ENCODE measurements at places on chromosomes 2 and 18.

DNA sequence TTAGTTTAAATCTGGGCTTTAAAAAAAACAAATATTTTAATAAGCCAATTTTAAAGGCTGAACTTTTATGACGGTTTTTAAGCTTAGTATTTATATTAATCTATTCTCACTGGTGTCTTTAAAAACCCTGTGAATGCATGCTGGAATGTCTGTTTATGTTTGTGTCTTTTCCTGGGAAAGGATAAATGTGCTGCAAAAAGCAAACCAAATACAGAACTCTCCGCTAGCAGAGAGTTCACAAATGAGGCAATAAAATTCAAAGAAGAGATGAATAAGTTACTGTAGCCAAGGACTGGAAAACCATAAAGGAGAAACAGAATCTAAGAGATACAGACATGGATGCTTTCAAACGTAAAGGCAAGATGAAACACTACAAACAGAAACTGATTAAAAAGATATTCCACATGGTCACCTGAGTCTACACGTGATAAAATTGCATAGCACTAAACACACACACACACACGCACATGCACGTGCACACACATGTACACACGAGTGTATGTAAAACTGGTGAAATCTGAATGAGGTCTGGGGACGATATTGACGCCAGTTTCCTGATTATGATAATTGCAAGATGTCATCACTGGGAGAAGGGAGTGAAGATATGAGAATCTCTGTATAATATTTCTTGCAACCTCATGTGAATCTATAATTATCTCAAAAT lies 4.5 kb downstream of the TWIST2 start:
- no peak for DNase-seq

GRCh38 chr18:11154368-11154989 lies 5.1 kb upstream of the PIEZO2 start:
- DNase-seq: no peak

DNA sequence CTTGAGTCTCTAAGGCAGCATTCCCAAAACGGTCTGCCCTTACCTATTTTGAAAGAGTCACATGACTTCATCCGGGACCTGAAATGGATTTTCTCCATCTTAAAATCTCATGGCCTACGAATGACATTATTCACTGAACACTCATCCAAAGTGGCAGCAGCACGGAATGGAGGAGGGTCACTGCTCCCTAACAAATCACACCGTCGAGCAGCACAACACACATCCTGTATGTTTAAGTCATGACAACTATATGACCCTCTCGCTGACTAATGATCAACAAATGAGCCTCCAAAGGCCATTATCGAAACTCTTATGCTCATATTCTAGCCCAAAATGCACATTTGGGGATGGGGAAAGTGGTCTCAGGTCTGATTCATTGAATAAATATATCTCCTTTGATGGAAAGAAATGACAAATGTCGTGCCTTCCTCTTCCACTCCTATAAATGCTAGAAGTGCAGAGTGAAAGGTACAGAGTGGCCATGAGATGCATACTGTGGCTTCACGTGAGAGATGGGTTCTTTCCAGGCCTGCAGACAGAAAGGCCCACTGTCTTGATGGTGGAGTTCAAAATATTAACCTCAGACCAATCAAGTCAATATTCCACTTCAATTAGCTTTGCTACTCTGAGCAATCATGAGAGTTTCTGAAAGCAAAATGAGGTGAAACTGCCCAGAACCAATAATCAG lies 70.8 kb downstream of the C2orf76 start:
- DNase-seq: no peak

GRCh38 chr18:32661486-32662299 lies 111.1 kb downstream of the KLHL14 start:
- DNase-seq: no peak

DNA sequence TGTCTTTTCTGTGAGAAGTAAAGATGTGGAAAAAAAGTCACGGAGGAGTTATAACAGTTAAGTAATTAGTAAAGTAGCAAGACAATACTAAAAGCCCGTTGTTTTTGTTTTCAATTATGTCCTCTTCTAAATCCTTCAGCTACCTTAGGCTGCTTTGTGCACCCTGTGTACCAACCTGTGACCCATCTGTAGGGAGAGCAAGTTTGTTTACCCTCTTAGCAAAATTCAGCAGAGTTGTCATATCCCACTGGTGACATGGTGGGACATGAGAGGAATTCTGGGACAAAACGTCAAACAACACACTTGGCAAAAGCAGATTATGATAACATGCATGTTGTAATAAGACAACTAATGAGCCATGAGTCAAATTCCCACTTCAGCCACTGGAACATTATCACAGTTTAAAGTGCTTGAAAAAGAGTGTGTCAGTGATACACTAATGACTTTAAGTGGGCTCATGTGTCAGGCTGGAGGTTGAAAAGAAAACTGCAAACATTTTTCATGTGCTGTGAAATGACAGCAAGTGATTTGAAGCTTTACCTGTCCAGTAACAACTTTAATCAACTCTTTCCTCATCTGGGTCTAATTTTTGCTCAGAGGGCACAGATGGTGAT lies 392.8 kb upstream of the ACVR2A start:
- DNase-seq: no peak

DNA sequence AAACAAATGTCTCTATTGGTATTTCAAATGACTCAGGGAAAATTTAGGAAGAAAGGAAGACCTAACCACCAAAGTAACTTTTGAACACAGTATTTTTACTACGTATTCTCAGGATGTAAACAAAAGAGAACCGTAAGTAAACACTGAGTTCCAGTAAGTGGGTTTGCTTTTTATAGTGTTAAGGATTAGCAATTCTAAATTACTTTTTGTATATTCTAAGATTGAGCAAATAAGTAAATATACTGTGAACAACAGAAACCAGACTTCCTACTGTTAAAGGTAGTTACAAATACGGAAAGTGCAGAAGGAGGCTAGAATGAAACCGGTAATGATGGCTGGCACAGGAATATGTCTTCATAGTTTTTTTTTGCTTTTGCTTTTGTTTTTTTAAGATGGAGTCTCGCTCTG lies 31.5 kb downstream of the SESTD1 start:
- DNase-seq: no peak

- DNase-seq: no peak
Observed at GRCh38 chr2:156883804-156884203, 373.7 kb upstream of the GALNT5 start.

GRCh38 chr2:207724113-207724512 lies 12.7 kb downstream of the CCNYL1 start:
- DNase-seq: no peak

DNA sequence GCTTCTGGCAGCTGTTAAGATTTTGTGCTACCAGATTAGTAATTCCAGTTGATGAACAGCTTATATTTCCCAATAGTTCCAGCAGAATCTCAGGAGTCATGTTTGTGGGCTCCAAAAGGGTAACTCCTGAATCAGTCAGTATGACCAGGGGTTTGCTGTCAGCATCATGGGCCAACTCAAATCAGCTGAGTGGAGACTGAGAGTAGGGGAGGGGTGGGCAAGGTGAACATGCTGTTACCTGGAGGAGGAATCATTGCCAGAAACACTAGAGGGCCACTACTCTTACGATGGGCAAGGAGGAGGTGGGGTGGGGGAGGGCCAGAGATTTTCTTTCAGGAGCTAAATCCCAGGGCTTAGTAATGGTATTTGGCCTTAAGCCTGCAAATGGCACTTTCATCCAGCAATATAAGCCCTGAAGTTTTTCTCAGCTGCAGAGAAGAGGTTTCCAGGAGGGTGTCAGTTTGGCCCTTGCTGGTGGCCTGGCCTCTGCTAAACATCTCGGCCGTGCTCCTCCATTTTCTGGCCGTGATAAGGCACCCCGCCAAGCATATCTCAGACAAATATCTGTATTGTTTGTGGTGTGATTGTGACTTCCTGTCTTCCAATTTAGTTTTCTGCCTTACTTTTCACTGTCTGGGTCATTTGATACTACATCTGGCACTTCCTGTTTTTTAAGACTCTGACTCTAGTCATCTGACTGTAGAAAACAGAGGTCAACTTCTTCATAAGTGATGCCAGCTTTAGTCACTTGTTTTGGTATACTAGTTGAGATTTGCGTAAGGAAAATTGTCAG lies 120.5 kb upstream of the CXCR4 start:
- DNase-seq: no peak

Measured in GM12892 (cell line).